ENCODE measurements at places on chromosomes 2 and 18. TPM values are rescaled to one million over a fixed set of nuclear protein-coding genes. Genes with fewer than 3 reads are reported as not detected.

DNA sequence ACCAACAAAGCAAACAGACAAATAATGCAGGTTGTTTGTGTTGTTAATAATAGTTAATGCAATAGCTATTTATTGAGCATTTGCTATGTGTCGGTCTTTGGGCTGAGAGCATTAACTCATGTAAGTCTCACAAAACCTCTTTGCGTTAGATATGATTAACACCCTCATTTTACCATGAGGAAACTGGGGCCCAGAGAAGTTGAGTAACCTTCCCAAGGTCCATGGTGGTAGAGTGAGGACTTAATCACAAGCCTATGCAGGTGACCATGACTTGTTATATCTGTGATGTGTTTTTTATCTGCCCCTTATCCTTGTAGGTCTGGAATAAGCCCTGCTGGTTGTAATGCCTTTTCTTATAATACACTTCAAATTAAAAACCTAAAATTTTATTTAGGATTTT lies 124.5 kb upstream of the FAM136A start:
- no peaks in the 10 kb centered on the region for H3K27me3 ChIP-seq
- H3K27ac ChIP-seq: no peak overlapping the region
- H3K36me3 ChIP-seq: no peaks in the 10 kb centered on the region
- no peak for DNase-seq
- H3K4me1 ChIP-seq: no peaks in the 10 kb centered on the region
- H3K4me3 ChIP-seq: no peak overlapping the region

Gene MC2R
- not detected for total RNA-seq

GRCh38 chr2:236395067-236395466 lies 130.9 kb upstream of the ASB18 start:
- H3K27me3 ChIP-seq: no peaks in the 10 kb centered on the region
- no peak overlapping the region for H3K27ac ChIP-seq
- DNase-seq: no peak
- H3K4me1 ChIP-seq: no peaks in the 10 kb centered on the region
- no peaks in the 10 kb centered on the region for H3K36me3 ChIP-seq
- no peak overlapping the region for H3K4me3 ChIP-seq

GRCh38 chr2:86314125-86314524 lies 23.3 kb downstream of the REEP1 start:
- peak; percentile 87 for DNase-seq
- H3K27ac ChIP-seq: peak overlapping the region; percentile 74
- H3K27me3 ChIP-seq: no peaks in the 10 kb centered on the region
- H3K4me3 ChIP-seq: no peak overlapping the region
- no peaks in the 10 kb centered on the region for H3K36me3 ChIP-seq
- H3K4me1 ChIP-seq: peaks cover 39% of the 10 kb centered on the region

DNA sequence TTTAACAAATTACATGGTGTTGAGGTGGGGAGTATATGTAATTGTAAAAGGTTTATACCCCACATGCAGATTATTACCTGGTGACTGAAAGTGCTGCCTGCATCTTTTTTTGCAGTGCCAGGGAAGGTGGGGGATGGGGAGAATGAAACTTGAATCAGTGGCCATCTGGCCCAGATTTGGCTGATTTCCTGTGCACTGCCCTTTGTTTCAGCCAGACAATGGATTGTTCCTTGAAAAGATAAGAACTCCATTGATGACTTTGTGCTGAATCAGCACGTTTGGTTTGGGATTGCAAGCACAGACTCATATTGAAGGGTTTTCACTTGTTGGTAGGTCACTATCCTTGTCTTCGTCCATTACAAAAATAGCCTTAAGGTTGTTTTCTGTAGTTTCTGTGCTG lies 20.9 kb downstream of the GREB1L start:
- H3K4me3 ChIP-seq: no peak overlapping the region
- H3K27ac ChIP-seq: no peak overlapping the region
- H3K4me1 ChIP-seq: no peaks in the 10 kb centered on the region
- H3K36me3 ChIP-seq: no peaks in the 10 kb centered on the region
- DNase-seq: no peak
- H3K27me3 ChIP-seq: no peaks in the 10 kb centered on the region

Gene ARHGEF4
- total RNA-seq: 22.7 TPM

DNA sequence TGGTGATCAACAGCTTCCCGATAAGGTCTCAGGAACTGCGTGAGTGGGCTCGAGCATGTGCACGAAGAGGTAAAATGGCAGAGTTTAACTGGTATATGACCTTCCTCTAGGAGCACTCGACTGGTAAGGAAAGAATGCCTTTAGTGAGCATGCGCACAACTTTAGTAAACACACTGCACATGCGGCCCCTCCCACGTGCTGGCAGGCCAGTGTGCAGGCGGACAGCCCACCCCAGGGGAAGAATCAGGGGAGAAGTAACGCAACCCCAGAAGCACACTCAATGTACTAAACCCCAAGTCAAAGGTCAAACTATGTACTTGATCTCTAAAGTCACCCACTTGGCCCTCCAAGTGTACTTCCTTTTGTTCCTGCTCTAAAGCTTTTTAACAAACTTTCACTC lies 28.7 kb upstream of the SLC25A52 start:
- no peak overlapping the region for H3K4me3 ChIP-seq
- no peaks in the 10 kb centered on the region for H3K36me3 ChIP-seq
- H3K27ac ChIP-seq: no peak overlapping the region
- DNase-seq: no peak

DNA sequence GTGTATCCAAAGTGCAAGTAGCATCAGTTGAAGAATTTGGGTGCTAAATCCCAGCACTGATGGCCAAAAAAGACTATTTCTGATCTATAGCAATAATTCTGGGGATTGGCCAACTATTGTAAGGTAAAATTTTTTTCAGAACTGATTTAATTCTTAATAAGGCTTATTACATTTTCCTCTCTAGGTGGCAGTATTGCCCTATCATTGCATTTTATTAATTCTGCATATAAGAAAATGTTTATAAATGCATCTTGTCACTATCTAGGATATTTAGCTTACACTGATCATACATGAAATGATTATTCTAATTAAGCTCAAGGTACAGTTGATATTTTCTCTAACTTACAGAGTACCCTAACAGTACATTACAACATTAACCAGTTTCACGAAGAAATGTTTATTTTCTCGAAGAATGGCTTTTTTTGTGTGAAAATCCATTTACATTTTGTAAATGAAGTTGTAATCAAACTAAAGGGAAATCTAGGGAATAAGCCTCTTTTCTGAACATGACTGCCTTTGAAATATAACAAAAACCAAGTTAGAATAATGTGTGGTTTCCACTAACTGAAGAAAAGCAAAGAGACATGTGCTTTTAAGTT lies 11.0 kb downstream of the TTN start:
- DNase-seq: no peak
- no peaks in the 10 kb centered on the region for H3K27me3 ChIP-seq
- no peaks in the 10 kb centered on the region for H3K4me1 ChIP-seq

DNA sequence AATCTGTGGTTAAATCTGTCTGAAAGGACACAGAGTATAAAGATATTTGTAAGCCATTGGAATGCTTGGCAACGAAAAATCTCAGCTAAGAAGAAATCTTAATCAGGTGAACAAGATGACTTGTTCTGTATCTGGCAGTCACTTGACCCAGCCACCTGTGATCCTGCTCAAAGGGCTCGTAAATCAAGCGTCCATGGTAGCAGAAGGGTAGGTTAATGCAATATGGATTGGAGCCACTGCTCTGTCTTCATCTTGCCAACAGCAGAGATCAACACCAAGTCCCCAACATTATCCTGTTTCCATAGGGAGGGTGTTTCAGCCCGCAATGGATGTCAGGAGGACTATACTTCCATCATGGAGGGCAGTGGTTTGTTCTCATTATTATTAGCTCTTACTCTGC lies 378.4 kb downstream of the CDH7 start:
- H3K27me3 ChIP-seq: no peaks in the 10 kb centered on the region
- no peaks in the 10 kb centered on the region for H3K4me1 ChIP-seq
- DNase-seq: no peak
- H3K4me3 ChIP-seq: no peak overlapping the region
- no peaks in the 10 kb centered on the region for H3K36me3 ChIP-seq

DNA sequence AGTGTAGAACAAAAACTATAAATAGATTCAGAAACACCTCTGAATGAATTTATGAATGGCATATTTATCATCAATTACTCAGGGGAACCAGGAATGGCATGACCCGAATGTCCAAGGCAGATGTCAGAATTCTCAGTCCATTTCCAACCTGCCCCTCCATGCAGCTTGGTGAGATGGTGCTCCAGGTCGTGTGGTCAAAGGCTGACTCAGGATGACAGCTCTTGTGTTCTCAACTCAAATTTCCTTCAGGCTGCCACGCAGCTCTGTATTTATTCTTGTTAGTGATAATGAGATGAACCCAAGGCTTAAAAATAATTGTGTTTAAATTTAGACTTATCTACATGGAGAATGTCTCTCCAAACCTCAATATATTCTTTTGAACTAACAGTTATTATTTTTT lies 146.9 kb downstream of the METTL4 start:
- no peaks in the 10 kb centered on the region for H3K27me3 ChIP-seq
- DNase-seq: no peak
- H3K4me1 ChIP-seq: no peaks in the 10 kb centered on the region
- H3K4me3 ChIP-seq: no peak overlapping the region
- no peaks in the 10 kb centered on the region for H3K36me3 ChIP-seq
- H3K27ac ChIP-seq: no peak overlapping the region

DNA sequence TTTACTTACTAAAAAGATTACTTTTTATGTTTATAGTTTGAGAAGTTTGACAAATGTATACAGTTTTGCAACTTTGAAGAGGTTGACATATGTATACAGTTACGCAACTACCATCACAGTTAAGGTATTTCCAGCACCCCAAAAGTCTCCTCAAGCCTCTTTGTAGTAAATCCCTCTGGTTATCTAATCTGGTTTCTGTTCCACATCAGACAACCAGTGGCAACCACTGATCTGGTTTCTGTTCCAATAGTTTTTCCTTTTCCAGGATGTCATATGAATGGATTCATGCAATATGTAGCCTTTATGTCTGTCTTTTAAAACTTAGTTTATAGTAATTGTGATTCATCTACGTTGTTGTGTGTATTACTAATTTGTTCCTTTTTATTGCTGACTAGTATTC lies 23.5 kb downstream of the IFIH1 start:
- H3K4me3 ChIP-seq: no peak overlapping the region
- no peaks in the 10 kb centered on the region for H3K27me3 ChIP-seq
- no peaks in the 10 kb centered on the region for H3K36me3 ChIP-seq
- H3K4me1 ChIP-seq: peaks cover 14% of the 10 kb centered on the region
- H3K27ac ChIP-seq: no peak overlapping the region

- no peaks in the 10 kb centered on the region for H3K36me3 ChIP-seq
- peak; percentile 45 for DNase-seq
- no peak overlapping the region for H3K27ac ChIP-seq
- no peak overlapping the region for H3K4me3 ChIP-seq
- no peaks in the 10 kb centered on the region for H3K27me3 ChIP-seq
- H3K4me1 ChIP-seq: no peaks in the 10 kb centered on the region
These were observed 316.8 kb upstream of the HS6ST1 start for GRCh38 chr2:128635361-128635900.

GRCh38 chr2:57726294-57726693 lies 320.3 kb upstream of the VRK2 start:
- H3K4me1 ChIP-seq: no peaks in the 10 kb centered on the region
- no peak for DNase-seq
- no peak overlapping the region for H3K27ac ChIP-seq
- no peaks in the 10 kb centered on the region for H3K36me3 ChIP-seq

DNA sequence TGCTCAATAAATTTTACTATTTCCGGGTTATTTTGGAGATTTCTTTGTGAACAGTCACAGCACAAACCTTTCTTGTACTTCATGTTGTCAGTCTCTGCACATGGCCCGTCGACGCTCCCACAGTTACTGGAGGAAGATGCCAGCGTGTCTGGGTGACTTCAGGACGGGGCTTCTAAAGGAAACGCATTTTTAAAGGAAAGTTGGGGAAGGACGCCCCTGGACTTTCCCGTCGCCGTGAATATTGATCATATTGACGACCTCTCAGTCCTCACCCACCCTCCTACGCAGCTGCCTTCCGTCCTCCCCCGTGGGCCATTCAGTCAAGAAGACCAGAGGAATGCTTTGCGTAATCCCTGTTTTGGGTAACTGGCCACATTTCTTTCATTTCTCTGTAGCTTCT lies 71.1 kb upstream of the SNTG2 start:
- no peaks in the 10 kb centered on the region for H3K4me1 ChIP-seq
- H3K27ac ChIP-seq: no peak overlapping the region
- no peak for DNase-seq

DNA sequence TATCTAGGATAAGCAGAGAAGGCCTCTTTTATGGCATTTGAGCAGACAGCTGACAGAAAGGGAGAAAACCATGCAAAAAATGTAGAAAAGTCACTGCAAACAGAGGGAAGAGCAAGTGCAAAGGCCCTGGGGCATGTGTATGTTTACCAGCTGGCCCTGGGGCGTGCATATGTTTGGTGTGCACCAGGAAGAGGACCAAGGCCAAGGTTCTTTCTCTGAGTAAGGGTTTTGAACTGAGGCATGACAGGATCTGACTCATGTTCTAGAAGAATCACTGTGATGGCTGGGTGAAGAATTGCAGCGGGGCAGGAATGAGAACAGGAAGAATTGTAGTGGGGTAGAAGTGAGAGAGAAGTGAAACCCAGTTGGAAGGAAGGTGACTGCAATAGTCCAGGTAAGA lies 69.6 kb downstream of the STEAP3 start:
- peaks cover 14% of the 10 kb centered on the region for H3K4me1 ChIP-seq
- DNase-seq: no peak
- no peaks in the 10 kb centered on the region for H3K36me3 ChIP-seq

- H3K4me1 ChIP-seq: peaks cover 11% of the 10 kb centered on the region
- no peaks in the 10 kb centered on the region for H3K36me3 ChIP-seq
- peaks cover 66% of the 10 kb centered on the region for H3K27me3 ChIP-seq
- no peak overlapping the region for H3K27ac ChIP-seq
These were observed 1.1 kb downstream of the MARCHF4 start for GRCh38 chr2:216370961-216371712.

Gene RBM44
- 0.71 TPM for total RNA-seq

DNA sequence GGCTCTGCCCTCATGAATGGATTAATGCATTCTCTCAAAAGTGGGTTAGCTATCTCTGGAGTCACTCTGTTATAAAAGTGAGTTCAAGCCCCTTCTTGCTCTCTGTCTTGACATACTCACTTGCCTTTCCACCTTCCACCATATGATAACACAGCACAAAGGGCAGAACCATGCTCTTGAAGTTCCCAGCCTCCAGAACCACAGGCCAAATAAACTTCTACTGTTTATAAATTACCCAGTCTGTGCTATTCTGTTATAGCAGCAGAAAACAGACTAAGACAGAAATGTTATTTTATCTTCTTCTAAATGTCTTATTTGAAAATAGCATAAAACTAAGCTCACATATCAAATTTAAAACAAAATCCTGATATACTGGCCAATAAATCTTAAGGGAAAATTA lies 15.0 kb downstream of the RAB1A start:
- H3K27me3 ChIP-seq: no peaks in the 10 kb centered on the region
- DNase-seq: no peak
- peaks cover 41% of the 10 kb centered on the region for H3K4me1 ChIP-seq
- no peak overlapping the region for H3K4me3 ChIP-seq
- H3K36me3 ChIP-seq: no peaks in the 10 kb centered on the region
- H3K27ac ChIP-seq: no peak overlapping the region

Gene RBKS
- total RNA-seq: 2.0 TPM

DNA sequence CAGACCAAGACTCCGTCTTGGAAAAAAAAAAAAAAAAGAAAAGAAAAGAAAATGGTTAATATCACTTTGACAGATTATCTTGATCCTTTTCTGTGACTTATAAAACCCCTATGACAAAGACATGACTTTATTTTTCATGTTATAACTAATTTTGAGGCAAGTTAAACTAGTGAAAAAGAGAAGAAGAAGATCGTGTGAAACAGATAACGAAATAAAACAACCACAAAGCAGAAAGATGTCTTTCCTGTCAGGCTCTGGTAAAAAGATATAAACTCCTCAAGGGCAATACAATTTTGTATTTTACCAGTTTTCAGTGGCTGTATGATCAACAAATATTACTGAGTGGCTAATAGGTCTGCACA lies 13.4 kb upstream of the RBMS1 start:
- H3K27ac ChIP-seq: no peak overlapping the region
- no peaks in the 10 kb centered on the region for H3K4me1 ChIP-seq
- DNase-seq: no peak
- no peaks in the 10 kb centered on the region for H3K36me3 ChIP-seq
- no peaks in the 10 kb centered on the region for H3K27me3 ChIP-seq
- H3K4me3 ChIP-seq: no peak overlapping the region

Data from sigmoid colon (tissue), 7 donors.